ENCODE measurements at places on chromosomes 1 and 21. TPM values are rescaled to one million over a fixed set of nuclear protein-coding genes. Genes with fewer than 3 reads are reported as not detected.

DNA sequence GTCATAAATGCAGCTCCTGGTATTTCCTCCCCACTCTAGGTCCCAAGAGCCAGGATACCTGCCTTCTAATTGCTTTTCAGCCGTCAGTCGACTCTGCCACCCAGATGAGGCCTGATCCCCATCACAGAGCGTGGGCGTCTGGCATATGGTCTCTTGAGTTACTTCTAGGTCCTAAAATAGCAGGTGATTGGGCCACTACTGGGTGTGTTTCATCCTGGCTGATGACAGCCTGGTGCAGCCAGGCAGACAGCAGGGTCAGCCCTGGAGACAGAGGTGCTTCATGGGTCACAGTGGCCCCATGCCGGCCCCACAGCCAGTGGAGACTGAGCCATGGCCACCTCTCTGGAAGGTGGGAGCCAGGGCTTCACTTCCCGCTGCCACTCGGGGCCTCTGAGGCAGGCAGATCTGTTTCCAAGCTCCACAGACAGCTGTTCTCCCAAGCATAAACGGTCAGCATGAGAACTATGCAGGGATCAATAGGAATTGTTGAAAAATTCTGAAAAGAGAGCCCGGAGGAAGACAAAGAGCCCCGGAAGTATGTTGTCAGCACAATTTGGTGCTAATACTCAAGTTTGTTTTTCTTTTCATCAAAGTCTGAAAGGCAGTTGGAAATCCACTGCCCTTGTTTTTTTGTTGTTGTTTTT lies 83.0 kb downstream of the MAN1C1 start:
- no peak for DNase-seq

DNA sequence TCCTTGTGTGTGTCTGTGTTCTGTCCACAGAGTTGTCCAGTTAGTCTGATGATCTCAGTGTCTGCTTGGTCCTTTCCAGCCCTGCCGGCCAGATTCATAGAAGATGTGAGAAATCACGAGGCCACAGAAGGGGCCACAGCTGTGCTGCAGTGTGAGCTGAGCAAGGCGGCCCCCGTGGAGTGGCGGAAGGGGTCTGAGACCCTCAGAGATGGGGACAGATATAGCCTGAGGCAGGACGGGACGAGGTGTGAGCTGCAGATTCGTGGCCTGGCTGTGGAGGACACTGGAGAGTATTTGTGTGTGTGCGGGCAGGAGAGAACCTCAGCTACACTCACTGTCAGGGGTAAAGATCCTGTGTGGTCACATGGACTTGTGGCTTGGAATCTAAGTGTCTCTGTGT lies 95.8 kb downstream of the OBSCN start:
- no peak for DNase-seq

DNA sequence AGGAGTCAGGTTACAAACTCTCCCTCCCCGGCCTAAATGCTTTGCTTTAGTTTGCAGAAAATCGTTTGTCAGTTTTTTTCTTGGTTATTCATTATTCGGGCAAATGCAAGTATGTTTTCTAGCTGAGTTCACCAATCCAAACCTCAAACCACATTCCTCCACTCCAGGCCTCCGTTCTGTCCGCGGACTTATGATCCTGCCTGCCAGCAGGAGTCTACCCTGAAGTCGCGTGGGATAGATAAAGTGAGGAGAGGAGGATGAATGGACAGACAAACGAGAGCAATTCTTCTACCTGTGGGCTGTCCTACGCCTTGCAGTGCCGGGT lies 1.3 kb downstream of the ADAMTS1 start:
- DNase-seq: no peak

Gene TTC24
- 44.3 TPM for total RNA-seq

Data from naive thymus-derived CD8-positive, alpha-beta T cell (primary cell).